ENCODE measurements at places on chromosomes 4 and X.

DNA sequence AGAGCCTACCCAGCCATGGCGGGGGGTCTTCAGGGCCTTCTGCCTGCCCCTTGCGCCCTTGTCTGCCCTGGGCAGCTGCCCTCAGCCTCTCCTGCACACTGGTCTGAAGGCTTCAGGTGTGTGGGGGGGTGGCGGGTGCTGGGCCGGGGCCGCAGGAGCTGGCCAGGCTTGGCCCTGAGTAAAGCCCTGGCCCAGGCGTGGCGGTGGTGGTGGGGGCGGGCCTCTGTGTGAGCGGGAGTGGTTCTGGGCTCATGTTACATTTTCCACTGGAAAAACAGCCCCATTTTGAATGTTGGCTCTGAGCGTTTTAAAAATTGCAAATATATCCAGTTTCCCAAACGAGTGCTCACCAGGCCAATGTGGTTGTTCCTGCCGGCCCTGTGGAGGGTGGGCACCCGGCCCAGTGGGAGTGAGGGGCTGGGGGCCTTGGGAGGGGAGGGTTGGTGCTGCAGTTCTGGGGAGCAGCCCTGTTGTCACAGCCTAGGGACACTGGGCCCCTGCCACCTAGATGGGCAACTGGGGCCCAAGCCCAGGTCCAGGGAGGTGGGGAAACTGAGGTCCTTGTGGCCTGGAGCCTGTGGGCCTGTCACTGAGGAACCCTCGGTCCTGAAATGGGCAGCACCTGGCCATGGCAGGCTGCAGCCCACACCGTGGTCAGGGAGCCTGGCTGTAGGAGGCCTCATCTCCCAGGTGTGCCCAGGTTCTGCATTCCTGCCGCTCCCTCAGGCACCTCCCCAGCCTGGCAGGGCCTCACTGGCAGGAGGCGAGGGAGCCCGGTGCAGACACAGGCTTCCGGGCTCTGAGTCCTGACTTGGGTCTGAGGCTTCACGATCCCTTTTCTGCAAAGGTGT lies 28.3 kb downstream of the FGFRL1 start:
- no peak for DNase-seq

DNA sequence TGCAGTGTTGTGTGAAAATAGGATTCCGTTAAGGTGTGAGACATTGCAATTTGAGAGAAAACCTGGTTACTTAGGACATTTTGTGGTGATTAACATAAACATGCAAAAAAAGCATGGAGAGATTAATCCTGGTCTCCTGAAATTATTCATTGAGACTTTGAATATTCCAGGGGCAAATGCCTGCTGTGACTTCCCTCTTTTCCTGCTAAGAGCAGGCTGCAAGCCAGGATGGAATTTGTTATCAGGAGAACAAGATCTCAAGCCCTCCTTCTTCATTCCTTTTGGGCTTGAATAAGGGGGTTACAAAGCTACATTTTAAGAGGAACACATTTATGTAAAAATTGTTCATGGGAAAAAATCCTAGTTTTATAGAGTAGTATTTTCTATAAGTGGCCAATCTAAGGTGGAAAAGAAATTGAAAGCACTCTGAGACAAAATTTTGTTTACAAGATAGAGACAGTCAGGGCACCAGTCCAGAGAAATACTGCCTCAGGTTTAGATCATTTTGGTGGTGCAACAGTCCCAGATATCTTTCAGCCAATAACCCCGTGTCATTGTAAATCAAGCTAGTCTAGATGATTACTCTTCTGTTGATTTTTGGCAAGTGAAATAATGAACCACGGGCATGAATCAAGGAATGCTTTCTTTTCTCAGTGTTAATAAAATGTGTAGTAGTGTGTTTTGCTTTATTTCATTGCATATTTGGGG lies 1528.3 kb upstream of the AGA start:
- DNase-seq, result no peak

- no peak for DNase-seq
Observed at GRCh38 chrX:11099465-11099864, 11.7 kb upstream of the HCCS start.

DNA sequence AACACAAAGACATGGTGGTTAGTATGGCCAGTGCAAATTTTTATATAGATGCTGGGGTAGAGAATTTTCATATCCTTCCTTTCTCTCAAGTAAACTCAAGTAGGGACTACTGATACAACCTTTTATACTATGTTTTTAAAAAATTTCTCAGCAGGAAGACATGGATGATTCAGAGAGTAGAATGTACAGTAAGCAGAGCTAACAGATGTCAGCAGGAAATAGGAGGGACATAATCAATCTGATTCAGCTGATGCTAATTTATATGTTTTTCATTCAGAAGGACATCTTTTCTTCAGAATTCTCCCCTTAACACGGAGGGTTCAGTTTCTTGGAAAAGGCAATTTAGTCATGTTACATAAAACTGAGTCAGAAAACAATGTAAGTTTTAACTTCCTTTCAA lies 95.4 kb downstream of the GRIA2 start:
- no peak for DNase-seq

GRCh38 chrX:31333165-31333831 lies 261.5 kb upstream of the FTHL17 start:
- no peak for DNase-seq

DNA sequence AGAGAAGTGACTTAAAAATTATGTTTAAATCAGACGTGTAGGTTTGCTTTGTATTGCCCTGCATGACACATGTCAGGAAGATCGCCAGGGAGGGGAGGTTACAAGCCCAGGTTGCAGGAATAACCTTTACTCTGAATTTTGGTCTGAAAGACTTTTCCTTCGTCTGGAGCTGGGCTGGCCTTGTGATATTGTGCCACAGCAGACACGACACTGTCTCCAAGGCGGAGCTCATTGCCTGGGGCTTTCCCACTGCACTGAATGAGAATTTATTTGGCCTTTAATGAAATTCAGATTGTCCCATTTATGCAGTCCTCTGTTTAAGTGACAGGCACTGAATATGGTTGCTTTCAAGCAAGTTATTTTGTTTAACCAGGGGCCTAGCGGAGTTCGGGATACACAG lies 45.1 kb downstream of the RHOH start:
- no peak for DNase-seq

- DNase-seq, result no peak
Observed at GRCh38 chr4:41977709-41978108, 3.8 kb upstream of the DCAF4L1 start.

- DNase-seq, result no peak
Observed at GRCh38 chrX:69000877-69001276, 164.4 kb downstream of the PJA1 start.

- DNase-seq, result no peak
Observed at GRCh38 chr4:20480165-20480947, 219.9 kb upstream of the PACRGL start.

Measured in neural crest cell (in vitro differentiated cells).